Urinary bladder (tissue), 4 donors: ENCODE measurements at places on chromosomes 16 and 17. TPM values are rescaled to one million over a fixed set of nuclear protein-coding genes. Genes with fewer than 3 reads are reported as not detected.

GRCh38 chr17:73595479-73595878 is 48.8 kb downstream of the SDK2 start:
- no peak for DNase-seq

DNA sequence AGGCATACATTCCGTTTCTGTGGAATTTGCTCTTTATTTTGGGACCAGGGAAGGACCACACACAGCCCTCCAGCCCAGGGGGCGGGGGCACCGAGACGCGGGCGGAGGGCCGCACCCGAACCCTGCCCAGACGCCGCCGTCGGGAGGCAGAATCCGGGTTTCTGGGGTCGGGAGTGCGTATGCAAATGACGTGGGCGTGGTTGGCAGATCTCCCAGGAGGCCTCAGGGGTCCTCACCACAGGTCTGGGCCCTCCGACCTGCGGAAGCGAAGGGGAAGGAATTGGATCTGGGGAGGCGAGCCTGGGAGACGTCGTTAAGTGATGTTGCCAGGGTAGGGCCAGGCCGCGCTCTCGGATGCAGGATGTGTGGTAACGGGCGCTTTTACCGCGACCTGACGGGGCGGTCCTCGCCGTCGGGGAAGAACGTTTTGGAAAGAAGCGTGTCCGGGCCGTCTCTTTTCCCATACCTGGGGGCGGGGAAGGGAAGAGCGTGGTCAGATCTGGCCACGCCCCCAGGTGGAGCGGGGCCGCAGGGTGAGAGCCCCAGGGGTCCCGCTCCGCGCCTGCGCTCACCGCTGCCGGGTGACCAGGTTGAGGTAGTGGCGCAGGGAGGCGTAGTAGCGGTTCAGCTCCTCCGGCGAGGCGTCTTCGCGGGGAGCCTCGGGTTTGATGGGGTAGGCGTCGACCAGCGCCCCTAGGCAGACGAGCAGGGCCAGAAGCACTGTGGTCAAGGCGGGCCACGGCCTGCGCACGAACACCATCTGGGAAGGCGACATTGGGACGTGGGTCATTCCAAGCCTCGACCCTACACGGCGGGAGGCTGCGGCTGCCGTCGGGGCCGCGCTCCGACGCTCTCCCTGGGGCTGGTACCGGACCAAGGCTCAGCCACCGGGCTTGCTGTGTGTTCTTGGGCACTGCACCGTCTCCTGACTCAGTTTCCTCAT is 745 bp downstream of the PYY start:
- no peak for DNase-seq

GRCh38 chr17:2828397-2829038 is 32.3 kb downstream of the RAP1GAP2 start:
- no peak for DNase-seq

GRCh38 chr16:2392025-2392424 is 37.2 kb upstream of the CCNF start:
- DNase-seq = no peak

DNA sequence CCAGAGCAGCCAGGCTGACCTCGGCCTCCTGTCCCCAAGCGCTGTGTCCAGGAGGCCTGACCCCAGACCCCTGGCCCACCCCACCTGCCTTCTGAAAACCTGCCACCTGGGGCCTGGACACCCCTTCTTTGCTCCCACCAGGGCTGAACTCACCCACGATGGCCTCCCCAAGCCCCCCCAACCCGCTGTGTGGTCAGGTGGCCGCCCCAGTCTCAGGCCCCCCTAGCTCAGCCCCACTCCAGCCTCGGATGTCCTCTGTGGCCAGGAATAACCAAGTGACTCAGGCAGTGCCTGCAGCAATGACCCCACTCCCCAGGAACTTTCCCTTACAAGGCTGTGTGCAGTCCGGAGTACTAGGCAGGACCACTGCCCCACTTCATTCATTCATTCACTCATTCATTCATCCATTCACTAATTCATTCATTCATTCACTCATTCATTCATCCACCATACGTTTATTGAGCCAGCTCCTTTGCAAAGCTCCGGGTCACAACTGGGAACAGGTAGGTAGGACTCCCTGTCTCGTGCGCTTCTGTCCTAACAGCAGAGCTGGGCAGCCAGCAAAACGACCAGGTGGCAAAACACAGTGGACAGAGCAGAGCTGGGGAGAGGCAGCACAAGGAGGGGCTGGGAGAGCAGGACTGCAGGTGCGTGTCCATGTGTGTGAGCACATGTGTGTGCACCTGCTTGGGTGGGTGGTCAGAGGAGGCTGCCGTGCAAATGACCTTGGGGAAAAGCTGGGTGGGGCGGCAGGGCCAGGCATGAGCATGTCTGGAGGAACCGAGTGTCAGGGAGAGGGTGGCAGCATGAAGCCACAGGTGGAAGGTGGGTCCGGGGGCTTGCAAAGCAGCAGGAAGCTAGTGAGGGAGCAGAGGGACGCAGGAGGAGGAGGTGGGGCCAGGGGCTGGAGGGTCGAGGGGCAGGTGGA is 75.8 kb upstream of the CBX4 start:
- no peak for DNase-seq

DNA sequence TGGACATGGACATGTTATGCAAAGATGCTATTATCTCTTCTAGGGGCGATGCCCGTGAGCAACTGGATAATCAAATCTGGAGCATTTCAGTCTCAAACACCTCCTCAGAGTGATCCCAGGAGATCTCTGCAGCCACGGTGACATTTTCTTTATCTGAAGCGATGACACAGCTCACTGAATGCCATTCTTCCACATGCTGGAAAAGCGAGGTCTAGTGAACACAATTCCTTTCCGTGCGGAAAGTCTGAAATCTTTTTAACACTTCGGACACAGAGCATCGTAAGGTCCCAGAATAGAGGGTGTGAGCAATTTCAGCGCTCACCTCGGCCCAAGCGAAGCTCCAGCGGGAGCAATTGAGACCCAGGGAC is 531 bp upstream of the HASPIN start:
- DNase-seq = no peak

DNA sequence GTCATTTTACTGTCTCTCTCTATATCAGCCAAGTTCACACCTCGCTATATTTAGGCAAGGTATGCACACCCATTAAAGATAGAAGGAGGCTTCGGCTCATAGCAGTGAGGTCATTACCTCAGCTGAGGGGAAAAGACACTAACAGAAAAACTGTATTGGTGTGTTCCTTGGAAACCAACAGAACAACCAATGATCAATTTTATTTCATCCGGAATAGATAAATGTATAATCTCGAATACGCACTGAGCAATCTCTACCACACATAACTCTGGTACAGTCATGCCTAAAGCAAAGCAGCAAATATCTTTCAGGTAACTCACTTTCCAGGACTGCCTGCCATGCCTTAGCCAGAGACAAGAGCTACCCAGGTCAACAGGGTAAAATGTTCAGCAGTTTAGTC is 109.9 kb upstream of the CORO6 start:
- DNase-seq = no peak

GRCh38 chr17:32155896-32156295 is 13.6 kb downstream of the RHOT1 start:
- DNase-seq = no peak

NLRC3 gene
- total RNA-seq = 1.2 TPM

CLEC10A gene
- 5.0 TPM for total RNA-seq

ARL5C gene
- 0.37 TPM for total RNA-seq

VWA3A gene
- total RNA-seq = 0.11 TPM

CRISPLD2 gene
- total RNA-seq = 69.1 TPM

STH gene
- not detected for total RNA-seq

NETO2 gene
- total RNA-seq = 17.9 TPM
